ENCODE measurements at places on chromosomes 13 and 19. TPM values are rescaled to one million over a fixed set of nuclear protein-coding genes. Genes with fewer than 3 reads are reported as not detected.

ZNF17 gene
- total RNA-seq: 6.2 TPM

DENND1C gene
- 2.5 TPM for total RNA-seq

SACS gene
- total RNA-seq: 4.9 TPM

EDNRB gene
- 6.3 TPM for total RNA-seq

OXGR1 gene
- 2.1 TPM for total RNA-seq

BCAM gene
- total RNA-seq: 20.7 TPM

MBD3L2B gene
- not detected for total RNA-seq

NLRP11 gene
- total RNA-seq: not detected

ZNF20 gene
- 3.4 TPM for total RNA-seq

ZSCAN1 gene
- not detected for total RNA-seq

GPC6 gene
- 2.3 TPM for total RNA-seq

CLEC17A gene
- 0.12 TPM for total RNA-seq

RASL11A gene
- total RNA-seq: 44.8 TPM

KIR2DL1 gene
- total RNA-seq: not detected

CDX2 gene
- 391 TPM for total RNA-seq

SULT2B1 gene
- 7.7 TPM for total RNA-seq

CDC42EP5 gene
- total RNA-seq: 601 TPM

CCDC61 gene
- 32.2 TPM for total RNA-seq

CPB2 gene
- total RNA-seq: 0.40 TPM

DNAJB1 gene
- 148 TPM for total RNA-seq

INAFM1 gene
- 12.8 TPM for total RNA-seq

KLHL1 gene
- total RNA-seq: 0.11 TPM

ZNF582 gene
- 1.1 TPM for total RNA-seq

SIGLEC6 gene
- total RNA-seq: 1.9 TPM

PEAK3 gene
- 0.29 TPM for total RNA-seq

GJB6 gene
- total RNA-seq: not detected

LILRA1 gene
- 0.50 TPM for total RNA-seq

ZNF563 gene
- total RNA-seq: 3.0 TPM

All from colonic mucosa (tissue), 4 donors.